ENCODE measurements at places on chromosomes 7 and 10.

DNA sequence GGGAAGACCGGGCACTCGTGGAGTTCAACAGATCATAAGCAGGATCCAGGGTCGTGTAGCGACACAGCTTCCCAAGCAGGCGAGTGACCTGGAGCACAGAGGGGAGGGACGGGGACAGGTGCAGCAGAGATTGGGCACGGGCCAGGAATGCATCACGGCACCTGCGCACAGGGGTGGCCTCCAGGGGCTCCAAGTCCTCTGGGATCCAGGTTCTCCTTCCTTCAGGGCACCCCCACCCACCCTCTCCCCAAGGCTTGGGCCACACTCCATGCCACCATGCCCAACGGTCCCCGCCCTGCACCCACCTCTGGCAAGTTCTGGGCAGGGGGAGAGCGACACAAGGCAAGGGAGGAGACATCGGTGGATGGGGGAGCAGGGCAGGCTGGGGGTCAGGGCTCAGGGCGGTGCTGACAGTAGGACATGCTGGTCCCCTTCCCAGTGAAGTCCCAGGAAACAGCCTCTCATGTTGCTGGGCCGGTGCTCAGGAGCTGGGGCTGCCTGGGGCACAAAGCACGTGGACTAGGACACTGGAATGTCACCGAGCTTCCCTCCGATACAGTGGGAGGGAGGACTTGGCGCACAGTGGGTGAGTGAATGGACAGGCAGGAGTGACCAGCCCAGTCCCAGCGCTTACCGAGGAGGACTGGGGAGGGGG, 597.3 kb downstream of the PTPRN2 start:
- DNase-seq, result no peak

DNA sequence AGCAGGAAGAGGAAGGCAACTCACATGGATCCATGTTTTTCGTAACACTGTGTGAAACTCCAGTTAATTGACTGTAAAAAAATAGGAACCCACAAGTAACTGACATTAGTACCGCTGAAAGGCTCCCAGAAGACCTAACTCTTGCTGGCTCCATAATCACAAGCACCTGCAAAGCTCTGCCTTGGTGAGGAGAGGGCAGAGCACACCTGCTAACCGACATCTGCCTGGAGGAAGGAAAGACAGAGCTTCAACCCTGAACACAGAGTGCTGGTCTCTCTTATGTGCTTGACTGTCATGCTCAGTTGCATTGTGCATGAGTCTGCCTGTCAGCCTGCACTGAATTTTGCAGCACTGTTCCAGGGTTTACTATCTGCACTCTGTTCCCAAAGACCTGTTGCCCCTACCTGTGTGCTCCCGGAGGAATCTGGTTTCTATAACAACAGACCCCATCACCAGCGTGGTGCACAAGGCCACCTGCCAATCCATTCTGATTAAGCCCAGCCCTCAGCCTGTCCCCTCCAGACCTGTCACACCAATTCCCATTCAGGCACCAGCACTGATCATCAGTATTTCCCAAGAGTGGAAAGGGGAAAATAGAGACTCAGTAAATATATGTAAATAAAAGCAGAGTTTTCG, 63.1 kb upstream of the ANKRD1 start:
- no peak for DNase-seq

DNA sequence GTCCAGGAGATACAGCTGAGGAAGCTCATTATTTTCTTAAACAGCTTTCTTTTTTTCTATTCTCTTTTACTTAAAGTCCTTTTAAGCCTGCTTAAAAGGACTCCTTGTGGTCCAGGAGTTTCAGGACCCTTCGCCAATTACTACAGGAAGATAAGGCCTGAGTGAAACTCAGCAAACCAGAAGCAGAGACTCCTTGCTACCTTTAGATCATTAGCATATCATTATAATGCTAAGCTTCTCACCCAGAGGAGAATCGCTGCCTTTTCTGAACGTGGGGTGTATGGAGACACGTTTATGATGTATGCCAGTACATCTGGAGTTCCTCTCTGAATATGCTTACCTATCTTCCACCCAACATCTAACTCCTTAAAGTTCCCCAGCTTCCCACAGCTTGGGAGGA, 47.5 kb downstream of the ANKMY2 start:
- DNase-seq, result no peak

GRCh38 chr7:18889436-18889835, 228.0 kb downstream of the TWIST1 start:
- no peak for DNase-seq

GRCh38 chr10:23918839-23919238, 290.1 kb upstream of the KIAA1217 start:
- DNase-seq, result no peak

DNA sequence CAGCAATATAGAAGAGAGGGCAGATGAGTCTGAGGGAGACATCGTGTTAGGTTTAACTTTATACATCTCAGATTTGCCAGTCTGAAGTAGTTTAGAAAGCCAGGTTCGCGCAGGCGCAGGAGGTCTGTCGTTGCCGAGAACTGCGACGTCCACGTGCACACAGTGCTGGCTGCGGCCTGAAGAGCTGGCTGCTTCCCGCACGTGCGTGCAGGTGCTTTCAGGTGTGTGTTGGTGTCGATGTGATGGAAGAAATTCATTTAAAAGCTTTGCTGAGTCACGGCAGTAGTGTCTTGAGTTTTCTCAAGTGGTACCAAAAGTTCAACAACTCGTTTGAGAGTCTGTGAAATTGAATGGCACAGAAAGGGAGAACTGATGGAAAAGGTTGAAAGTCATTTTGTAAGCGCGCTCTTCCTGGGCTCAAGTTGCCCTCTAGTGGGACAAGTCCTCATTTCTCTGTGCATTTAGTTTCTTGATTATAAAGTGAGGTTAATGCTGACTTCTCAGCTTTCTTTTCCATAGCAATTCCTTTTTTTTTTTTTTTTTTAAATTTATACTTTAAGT, 18.6 kb downstream of the WDR37 start:
- no peak for DNase-seq
